ENCODE measurements at places on chromosomes 1 and 21.
A peak's percentile ranks its signal among the peaks of the same experiment; 100 is the strongest.

DNA sequence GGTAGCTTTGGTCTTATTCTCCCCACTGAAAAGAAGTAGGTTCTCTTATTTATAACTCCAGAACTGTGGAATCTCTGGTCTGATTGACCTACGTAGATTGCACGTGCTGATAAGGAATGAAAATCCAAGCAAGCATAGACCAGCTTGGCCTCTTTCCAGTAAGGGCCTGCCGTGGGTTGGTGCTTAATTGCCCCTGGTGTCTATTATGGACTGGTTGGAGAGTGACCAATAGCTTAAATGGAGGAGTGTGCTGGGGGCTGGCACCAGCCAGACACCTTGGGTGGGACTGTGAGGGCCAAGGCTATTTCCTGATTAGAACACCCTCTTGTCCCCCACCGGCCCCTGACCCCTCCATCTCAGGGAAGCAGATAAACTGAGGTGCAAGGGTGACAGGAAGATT lies 74.0 kb downstream of the TENT5C start:
- no peak for DNase-seq

DNA sequence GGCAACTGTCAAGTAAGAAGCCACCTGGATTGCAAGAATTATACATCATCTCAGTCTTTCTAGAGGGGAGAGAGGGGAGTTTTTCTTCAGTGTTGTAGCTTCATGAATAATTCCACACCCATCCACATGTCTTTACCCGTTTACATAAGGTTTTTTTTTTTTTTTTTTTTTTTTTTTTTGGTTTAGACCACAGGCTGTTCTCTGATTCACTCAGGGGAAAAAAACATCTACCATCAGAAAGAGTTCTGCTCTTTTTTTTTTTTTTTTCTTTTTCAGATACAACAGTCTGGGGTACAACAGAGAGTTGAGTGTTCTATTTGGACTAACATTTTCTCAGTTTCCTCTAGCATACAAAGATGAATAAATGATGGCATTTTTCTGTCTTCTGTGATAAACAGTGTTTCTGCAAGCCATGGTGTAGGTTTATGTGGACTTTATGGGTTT lies 4.9 kb upstream of the KIF14 start:
- no peak for DNase-seq

- peak; percentile 64 for DNase-seq
Measured at GRCh38 chr1:156920233-156921052, at the start of gene LRRC71. LRRC71 (plus strand) TSS chr1:156920632; CDS start chr1:156920804, 172 bp downstream.

- peak; percentile 79 for DNase-seq
Measured at GRCh38 chr1:44819608-44820327, 11.4 kb downstream of the BTBD19 start.

DNA sequence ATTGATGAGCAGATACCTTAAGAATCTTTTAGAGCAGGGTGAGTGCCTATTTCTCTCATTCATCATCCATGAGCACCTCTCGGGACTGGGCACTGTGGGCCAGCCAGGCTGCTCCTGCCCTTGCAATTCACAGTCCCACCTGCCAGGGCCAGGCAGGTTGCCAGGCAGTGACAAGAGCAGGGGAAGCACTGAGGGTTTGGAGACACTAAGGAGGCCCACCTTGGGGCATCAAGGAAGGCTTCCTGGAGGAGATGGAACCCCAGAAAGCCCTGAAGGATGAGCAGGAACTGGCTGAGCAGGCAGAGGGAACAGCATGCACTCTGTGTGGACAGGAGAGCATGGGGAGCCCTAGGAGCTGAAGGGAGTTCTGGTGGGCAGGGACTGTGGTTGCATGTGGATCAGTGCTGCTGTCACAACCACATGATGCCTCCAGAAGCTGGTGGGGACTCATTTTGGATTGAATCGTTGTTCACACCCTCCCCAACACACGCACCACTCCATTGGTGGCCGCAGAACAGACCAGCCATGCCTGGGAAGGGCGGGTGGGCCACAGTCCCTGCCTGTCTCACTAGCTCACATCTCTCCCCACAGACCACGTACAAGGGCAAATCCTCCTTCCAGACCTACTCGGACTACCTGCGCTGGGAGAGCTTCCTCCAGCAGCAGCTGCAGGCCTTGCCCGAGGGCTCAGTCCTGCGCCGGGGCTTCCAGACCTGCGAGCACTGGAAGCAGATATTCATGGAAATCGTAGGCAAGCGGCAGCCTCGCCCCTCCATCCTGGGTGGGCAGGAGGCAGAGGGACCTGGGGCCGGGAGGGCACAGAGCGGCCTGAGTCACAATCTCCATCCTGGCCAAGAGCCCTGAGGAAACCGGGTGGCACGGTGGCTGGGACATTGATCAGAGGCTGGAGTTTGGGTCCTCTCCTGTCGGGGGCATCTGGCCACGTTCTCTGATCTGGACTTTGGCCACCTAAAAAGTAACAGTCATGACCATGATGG lies 55.1 kb downstream of the DISP3 start:
- no peak for DNase-seq

GRCh38 chr1:63728611-63729226 lies 45.1 kb upstream of the ROR1 start:
- no peak for DNase-seq

- DNase-seq: no peak
Measured at GRCh38 chr21:43873673-43874072, 8.7 kb downstream of the AGPAT3 start.

DNA sequence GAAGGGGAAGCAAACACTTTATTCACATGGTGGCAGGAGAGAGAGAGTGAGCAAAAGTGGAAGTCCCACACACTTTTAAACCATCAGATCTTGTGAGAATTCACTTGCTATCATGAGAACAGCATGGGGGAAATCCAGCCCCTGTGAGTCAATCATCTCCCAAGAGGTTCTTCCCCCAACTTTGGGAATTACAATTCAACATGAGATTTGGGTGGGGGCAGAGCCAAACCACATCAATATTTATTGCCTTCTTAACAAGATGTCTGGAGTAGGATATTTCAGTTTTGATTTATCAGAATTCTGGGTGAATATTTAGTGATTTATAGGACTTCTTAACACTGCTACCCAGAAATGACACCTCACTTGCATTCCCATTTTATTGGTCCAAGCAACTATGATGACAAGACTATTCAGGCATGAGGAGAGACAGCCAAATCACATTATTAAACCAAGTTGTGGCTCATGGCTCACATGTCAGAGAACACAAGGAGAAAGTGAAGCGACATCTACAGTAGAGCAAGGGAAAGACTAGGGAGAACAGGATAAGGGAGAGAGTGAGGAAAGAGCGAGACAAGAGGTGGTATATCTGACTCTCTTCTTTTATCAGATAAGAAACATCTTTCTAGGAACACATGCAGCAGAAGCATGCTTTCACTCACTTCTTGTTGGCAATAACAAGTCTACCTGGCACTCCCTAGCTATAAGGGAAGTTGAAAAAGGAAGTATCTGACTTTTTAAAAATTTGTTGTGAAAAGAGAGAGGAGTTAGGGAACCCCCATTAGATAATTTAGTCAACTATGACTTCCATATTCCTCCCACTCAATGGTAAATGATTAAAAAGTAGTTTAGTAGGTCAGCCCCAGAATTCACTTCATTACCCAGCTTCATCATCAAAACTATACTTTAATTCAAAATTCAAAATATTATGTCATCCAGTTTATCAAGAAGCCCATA lies 36.6 kb upstream of the PTPRC start:
- no peak for DNase-seq

DNA sequence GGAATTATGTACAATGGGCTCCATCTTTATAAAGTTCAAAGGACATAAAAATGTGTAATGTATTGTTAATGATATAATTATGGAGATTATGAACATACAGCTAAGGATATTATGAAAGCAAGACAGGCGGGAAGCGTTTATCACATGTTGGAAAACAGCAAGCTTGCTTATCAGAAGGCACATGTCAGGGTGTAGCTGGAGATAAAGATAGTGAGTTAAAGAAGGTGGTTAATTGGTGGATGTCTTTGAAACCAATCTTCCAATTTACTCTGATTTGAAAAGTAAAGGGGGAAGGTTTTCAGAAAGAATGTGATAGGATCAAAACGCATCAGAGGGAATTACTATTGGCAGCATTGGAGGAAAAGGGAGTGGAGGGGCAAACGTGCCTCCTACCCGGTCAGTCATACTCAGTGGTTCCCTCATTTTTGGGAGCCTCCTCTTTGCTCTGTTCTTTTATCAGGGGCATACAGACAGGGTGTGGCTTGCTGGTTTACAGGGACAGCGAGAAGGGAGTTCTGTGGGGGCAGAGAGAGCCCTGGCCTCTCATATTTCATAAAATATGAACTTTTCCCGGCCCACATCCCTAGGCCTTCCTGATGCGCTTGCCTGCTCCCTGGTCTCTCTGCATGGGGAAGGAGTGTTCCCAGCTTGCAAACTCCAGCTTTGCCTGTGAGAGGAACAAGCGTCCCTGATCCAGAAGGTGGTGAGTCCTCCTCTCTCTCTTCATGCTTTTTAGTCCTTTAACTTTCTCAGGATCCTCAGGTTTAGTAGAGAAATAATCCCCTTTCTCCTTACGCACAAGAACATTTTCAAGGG lies 8.0 kb upstream of the SVBP start:
- DNase-seq: no peak

GRCh38 chr1:183506561-183506960 lies 34.3 kb downstream of the SMG7 start:
- DNase-seq: no peak

GRCh38 chr1:30708361-30708728 lies 15.0 kb downstream of the MATN1 start:
- no peak for DNase-seq

GRCh38 chr1:43781574-43781973 lies 74.2 kb downstream of the ST3GAL3 start:
- DNase-seq: no peak

GRCh38 chr1:164495905-164496304 lies 63.1 kb upstream of the PBX1 start:
- DNase-seq: no peak
